ENCODE measurements at places on chromosomes 7 and 10.

DNA sequence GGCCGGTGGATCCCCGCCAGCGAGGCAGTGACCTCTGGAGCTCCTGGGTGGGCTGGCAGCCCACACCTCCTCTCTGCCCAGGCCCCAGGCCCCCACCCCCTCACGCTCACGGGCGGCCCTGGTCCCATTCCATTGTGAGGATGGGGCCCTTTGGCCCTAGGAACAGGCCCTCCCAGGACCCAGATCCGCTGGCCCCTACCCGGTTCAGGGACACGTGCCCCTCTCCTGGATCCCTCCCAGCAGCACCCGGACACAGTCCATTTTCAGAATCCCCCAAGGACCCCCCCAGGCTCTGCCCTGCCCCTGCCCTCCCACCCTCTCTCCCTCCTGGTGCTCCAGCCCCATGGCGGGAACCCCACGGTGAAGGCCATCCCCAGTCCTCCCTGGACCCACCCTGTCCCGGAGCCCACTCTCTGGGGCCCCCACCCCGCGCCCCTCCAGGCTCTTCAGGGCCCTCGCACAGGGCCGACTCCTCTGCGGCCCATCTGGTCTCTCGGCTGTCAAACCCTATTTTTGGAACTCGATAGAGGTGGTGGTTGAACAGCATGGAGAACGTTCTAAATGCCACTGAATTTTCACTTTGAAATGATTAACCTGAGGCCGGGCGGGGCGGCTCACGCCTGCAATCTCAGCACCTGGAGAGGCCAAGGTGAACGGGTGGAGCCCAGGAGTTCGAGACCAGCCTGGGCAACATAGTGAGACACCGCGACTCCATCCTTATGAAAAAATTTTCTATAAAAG is 8.1 kb downstream of the ADAP1 start:
- DNase-seq, result no peak

GRCh38 chr10:121452581-121452980 is 145.7 kb downstream of the FGFR2 start:
- DNase-seq, result no peak

DNA sequence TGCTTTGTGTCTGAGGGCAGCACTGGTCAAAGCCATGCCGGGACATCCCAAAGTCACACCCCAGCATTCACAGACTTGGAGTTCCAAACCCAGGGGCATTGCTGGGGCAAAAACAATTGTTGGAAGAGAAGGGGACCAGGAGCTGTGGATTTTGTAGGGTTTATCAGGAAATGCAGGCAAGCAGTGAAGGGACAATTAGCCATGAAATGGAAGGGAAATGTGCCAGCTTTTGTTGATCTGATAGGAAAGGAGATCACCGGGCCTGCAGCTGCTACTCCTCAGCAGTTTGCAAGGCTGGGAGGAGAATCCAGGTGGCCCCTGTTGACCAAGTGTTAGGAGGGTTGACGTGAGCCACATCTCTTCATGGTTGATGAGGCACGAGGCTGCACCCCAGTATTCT is 2.5 kb upstream of the BRI3 start:
- DNase-seq, result no peak

DNA sequence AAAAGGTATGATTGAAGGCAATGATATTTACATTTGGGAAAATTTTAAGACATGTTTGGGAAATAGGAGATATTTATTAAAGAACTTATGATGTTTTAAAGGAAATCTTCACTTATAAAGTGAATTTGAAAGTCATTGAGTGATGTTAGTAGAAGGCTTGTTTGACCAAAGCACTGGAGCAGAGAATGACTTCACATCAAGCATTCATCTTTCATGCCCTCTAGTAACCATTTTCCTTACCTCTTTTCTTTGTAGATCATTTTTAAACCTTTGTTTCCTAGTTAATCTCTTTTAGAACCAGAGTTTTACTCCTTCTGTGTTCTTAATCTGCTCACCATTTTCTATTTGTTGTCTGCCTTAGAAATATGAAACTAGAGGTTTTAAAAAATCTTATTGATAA is 111.3 kb upstream of the FOXP2 start:
- no peak for DNase-seq

Measured in inflammatory macrophage treated with lipopolysaccharide for 4 hours (primary cell).